ENCODE measurements at places on chromosomes 5 and 9.

GRCh38 chr5:169072233-169072632 is 228.7 kb downstream of the SLIT3 start:
- DNase-seq = no peak

GRCh38 chr9:86557063-86557766 is 203.0 kb upstream of the TUT7 start:
- no peak for DNase-seq

DNA sequence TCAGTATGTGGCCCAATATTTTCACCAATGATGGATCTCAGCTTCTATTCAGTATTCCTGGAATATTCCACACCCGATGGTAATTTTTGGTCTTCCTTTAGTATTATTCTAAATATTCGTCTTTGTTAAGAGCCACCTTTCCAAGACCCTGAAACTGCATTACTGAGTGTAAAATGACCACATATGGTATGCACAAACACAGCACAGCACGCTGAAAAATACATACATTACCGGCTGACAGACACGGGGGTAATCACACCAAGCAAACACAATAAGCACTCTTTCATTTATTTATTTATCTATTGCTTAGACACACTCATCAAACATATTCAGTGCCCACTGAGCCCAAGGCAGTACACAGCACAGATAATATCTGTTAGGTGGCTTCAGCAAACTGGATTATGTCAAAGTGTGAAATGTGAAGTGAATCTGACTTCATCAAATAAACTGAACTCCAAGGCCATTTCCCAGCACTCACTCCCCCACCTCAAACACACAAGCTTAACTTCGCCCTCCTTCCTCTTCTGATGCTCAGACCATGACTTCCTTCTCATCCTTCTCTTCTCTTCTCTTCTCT is 1637.8 kb upstream of the C9orf72 start:
- DNase-seq = no peak

DNA sequence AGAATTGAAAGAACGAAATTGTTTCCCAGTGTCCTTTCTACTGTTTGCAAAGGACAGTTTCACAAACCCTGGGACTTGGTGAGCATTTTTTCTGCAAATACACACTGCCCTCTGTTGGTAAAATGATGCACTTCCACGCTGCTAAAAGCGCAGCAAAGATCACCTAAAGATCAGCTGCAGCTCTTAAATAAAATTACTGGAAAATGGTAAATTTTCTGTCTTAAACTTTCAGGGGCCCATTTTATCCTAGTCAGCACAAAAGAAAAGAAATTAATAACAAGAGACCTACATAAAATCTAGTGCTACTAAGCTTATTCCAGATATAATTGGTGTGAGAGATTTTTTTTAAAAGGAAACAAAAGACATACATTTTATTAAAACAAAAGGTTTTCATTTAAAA is 566.0 kb downstream of the CAAP1 start:
- DNase-seq = peak; percentile 63

- DNase-seq = no peak
These were observed 99.4 kb downstream of the TMEM174 start for GRCh38 chr5:73272351-73272750.

DNA sequence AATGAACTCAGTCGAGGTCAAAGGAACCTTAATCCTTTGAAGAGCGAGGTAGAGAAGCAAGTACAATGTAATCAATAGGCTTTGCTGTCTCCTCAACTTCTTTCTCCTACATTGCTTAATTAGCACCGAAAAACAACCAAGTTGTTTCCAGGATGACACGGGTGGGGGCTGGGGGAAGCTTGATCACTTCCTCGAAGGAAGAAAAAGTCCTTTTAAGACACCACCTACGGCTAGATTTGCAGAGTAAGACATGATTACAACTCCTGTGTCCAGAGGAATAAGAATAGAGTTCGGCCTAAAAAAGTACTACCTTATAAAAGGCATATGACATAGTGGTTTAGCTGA is 811 bp upstream of the ARRDC3 start:
- DNase-seq = peak; percentile 53

GRCh38 chr9:97531888-97532376 is 30.5 kb downstream of the TMOD1 start:
- no peak for DNase-seq

- DNase-seq = no peak
These were observed 208.9 kb downstream of the TRIM32 start for GRCh38 chr9:116895961-116896360.

DNA sequence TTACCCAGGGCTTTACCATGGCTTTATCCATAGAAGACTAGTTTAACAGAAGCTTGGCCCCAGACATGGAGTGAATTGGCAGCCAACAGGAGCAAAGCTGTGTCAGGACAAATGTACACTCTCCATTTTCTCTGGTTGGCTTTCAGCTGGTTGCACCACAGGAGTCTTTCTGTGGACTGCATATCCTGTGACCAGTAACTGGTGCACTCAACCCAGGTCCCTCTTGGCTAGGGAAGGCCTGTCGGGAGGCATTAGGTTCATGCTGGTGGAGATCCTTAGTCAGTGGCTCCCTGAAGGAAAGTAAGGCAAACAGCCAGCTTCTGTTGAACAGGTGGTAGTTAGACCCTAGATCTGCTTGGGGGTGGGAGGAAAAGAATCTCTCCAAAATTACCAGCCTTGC is 146.9 kb upstream of the TLX3 start:
- no peak for DNase-seq

Measured in hematopoietic multipotent progenitor cell treated with erythropoietin and hydrocortisone succinate and interleukin-3 and kit ligand, for 6 days (in vitro differentiated cells).